NCI-H526 treated with DMSO at 0.1 percent for 48 hours (cell line): ENCODE measurements at places on chromosomes 11 and 22.

- no peak for DNase-seq
Observed at GRCh38 chr22:46484156-46484860, 53.1 kb downstream of the CELSR1 start.

GRCh38 chr11:15159085-15159484 lies 44.4 kb downstream of the INSC start:
- no peak for DNase-seq

DNA sequence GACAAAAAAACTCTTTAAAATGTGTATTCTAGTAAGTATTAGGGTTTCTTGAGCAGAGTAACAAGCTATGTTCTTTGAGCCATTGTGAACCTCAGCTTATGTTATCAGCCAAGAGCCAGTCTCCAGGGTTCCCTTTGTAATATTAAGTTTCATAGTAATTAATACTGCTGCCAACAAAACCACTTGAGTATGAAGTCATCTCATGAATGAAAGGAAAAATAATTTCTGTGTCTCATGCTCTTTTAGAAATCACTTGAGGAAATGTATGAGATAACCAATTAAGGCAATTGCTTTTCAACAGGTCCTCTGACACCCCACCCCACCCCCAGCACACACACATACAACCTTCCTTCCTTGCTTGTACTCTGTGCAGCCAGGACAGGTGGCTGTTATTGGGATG lies 59.9 kb downstream of the BBOX1 start:
- DNase-seq: no peak

- no peak for DNase-seq
Observed at GRCh38 chr11:27699242-27699925, 871 bp downstream of the BDNF start.

DNA sequence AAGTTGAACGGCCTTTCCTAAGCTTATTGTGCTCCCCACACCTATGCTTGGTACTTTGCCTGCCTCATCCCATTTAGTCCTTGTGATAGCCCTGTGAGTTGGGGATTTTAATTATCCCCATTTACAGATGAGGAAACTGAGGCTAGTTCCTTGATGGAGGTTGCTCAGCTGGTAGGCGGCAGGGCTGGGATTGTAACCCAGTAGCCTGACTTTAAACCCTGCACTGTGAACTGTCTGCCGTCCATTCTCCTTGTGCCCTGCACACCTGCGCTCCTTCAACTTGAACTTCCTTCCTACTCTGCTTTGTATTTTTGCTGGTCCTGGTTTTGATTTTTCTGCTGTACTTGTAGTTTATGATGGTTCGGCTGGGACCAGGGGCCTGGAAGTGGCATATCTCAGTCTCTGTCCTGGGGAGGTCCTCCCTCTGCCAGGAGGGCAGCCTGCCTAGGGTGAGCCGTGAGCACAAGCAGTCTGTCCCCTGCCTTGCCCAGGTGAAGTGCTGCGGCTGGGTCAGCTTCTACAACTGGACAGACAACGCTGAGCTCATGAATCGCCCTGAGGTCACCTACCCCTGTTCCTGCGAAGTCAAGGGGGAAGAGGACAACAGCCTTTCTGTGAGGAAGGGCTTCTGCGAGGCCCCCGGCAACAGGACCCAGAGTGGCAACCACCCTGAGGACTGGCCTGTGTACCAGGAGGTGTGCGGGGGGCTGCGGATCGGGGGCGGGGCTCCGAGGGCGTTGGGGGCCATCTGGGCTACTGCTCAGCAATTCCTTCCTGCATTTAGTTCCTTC lies 52.4 kb downstream of the CD82 start:
- DNase-seq: no peak

DNA sequence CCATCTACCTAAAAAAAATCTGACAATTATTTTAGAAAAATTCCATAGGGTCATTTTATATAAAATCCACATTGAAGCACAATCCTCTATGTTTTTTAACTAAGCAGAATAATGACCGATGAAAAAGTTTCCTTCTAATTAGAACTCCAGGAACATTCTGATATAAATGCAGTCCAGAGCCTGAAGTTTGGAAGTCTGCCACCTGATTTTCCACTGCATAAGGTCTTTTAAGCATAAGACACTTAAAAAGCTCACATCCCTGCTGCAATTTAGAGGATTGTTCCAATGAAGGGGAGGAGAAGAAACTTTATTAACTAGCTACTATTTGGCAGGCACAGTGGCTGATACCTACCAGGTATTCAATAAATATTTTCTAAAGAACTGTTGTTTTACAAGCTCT lies 570.3 kb upstream of the ANO5 start:
- no peak for DNase-seq

DNA sequence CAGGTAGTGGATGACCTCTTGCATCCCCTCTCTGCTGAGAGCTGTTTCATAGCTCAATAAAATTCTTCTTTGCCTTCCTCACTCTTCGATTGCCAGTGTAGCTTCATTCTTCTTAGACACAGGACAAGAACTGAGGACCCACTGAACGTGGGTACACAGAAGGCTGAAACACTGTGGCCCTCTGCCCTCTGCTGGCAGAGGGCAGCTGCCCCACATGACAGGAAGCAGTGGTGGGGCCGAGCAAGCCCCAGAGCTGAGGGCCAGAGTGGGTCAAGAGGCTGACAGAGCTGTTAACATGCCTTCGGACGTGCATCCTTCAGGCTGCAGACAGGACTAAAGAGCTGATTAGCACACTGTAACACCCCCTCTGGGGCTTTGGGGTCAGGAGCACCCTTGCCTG lies 15.6 kb downstream of the SMC1B start:
- no peak for DNase-seq

DNA sequence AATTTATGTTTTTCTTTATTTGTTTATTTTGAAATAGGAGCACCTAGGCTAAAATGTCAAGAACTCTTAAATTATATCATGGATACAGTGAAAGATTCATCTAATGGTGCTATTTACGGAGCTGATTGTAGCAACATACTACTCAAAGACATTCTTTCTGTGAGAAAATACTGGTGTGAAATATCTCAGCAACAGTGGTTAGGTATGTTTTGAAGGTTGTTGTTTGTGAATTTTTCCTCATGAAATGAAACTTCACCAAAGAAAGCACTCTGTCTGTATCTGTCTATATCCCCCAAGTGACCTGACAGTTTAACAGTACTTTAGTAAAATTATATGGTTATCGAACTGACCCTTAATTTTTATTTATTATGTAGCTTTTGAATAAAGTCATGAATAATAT lies 12.8 kb downstream of the ATM start:
- DNase-seq: no peak

GRCh38 chr11:122186439-122187080 lies 70.5 kb upstream of the BLID start:
- DNase-seq: no peak

GRCh38 chr11:34313099-34313517 lies 44.7 kb downstream of the ABTB2 start:
- no peak for DNase-seq

GRCh38 chr11:34151166-34151565 lies 45.7 kb downstream of the NAT10 start:
- DNase-seq: no peak
